ENCODE measurements at places on chromosomes 2 and 18. TPM values are rescaled to one million over a fixed set of nuclear protein-coding genes. Genes with fewer than 3 reads are reported as not detected.

Gene HAAO
- 4.6 TPM for total RNA-seq

Gene EFR3B
- total RNA-seq, result 0.33 TPM

Gene SPATA3
- total RNA-seq, result not detected

Gene CKAP2L
- 14.1 TPM for total RNA-seq

Gene DNER
- total RNA-seq, result 0.09 TPM

Gene RAB17
- total RNA-seq, result 0.33 TPM

Gene SLC23A3
- total RNA-seq, result 0.47 TPM

GRCh38 chr2:38568724-38569436 is 33.8 kb downstream of the HNRNPLL start:
- no peak for DNase-seq

DNA sequence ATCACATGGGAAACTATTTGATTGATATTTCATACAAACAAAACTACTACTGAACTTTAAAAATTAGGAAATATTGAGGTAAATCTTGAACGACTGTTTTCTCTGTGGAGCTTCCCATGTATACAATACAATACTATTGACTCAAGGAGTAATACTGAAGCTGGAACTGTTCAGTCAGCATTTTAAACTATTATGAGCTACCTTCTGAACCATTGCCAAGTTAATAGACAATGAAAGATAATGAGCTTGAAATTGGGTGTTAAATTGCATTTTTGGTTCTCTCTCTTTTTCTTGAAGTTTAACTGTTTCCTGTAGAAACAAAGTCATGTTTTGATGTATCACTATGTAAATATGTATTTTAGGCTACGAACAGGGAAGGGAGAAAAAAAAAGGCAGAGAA is 569.2 kb downstream of the ZEB2 start:
- DNase-seq, result no peak

DNA sequence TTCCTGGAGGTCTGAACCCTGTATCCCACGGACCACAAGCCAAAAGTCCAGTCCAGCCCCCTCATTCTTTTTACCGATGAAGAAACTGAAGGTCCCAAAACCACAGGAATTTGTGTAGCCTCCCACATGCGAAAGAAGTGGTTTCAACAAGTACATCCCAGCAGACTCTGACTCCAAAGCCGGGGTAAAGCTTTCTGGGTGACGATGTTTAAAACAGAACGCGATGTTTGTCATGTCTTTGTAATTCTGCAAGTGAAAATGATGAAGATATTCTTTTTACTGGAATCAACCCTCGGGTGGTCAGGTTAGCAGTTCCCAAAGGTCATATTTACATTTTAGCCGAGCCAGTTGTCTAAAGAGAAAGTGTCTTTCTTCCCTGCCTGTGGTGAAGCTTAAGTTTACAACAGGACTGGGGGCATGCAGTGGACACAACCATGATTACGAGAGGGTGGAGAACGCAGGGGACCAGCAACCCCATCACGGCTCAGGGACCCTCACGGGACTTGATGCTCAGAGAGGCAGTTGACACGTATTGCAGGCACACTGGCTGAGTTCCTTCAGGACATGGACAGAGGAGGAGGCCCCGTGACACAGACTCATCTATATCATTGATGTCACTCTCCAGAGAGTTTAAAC is 17.8 kb upstream of the TMEM131 start:
- DNase-seq, result no peak

DNA sequence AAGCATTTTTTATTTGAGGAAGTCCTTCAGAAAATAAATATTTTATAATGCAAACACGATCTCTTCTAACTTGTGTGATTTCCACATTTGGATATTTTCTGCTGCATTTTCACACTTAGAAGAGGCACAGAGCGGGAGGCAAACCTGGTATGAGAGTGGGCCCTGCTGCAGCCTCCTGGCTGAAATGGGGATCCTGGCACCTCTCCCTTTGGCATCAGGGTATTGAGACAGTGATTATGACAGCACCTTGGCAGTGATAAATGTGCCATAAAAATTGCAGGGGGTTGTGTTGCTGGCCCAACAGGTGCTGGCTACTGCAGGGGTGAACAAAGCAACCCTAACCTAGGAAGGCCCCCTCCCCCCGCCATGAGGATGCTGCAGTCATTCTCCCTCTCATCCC is 128.6 kb downstream of the TSN start:
- no peak for DNase-seq

DNA sequence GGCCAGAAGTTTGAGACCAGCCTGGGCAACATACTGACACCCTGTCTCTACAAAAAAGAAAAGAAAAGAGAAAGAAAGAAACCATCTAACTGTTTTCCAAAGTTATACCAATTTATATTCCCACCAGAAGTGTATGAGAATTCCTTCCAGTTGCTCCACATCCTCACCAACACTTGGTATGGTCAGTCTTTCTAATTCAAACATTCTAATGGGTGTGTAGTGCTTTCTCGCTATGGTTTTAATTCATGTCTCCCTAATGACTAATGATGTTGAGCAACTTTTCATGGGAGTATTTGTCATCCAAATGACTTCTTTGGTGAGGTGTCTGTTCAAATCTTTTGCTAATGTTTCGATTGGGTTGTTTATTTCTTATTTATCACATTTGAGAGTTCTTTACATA is 10.5 kb upstream of the B3GNT7 start:
- DNase-seq, result no peak

GRCh38 chr2:28394331-28394877 is 1.7 kb downstream of the FOSL2 start:
- DNase-seq, result no peak

- no peak for DNase-seq
Measured at GRCh38 chr2:143684551-143685320, 555.5 kb downstream of the ARHGAP15 start.

DNA sequence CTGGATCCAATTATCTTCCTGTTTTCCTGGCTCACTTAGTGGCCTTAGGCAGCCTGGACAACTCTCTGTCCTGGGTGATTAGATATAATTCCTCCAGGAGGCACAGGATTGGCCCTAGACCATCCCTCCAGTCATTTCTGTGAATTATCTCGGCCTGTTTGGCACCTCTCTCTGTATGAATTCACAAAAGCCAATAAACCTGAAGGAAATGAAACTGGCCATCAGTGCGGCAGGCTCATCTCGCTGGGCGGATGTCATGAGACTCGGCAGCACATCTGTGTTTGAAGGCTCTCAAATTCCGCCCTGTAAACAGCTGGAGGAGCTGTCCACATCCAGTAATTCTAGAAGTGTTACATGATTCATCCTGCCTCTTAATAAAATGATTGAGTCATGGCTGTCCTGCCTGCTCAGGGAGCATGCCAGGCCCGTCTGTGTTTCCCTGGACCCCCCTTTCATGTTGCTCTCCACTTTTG is 38.6 kb downstream of the ACOXL start:
- DNase-seq, result no peak

- DNase-seq, result no peak
Measured at GRCh38 chr2:144354953-144355352, 165.0 kb downstream of the ZEB2 start.

GRCh38 chr2:7430869-7431641 is 513.8 kb downstream of the RNF144A start:
- DNase-seq, result peak; percentile 66

DNA sequence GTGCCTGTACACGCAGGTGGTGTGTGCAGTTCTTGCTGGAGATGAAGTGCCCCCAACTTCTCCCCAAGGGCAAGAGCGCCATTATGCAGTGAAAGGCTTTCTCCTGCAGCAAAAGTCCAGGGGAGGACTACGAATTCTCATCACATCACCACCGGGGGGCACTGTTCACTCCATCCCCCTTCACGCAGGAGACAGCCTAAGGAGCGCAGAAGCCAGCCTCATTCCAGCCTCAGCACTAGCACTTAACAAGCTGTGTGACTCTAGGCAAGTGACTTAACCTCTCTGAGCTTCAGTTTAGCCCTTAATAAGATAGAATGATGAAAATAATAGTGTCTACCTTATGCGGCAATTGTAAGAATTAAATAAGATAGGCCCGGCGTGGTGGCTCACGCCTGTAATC is 32.3 kb downstream of the DNMT3A start:
- no peak for DNase-seq

DNA sequence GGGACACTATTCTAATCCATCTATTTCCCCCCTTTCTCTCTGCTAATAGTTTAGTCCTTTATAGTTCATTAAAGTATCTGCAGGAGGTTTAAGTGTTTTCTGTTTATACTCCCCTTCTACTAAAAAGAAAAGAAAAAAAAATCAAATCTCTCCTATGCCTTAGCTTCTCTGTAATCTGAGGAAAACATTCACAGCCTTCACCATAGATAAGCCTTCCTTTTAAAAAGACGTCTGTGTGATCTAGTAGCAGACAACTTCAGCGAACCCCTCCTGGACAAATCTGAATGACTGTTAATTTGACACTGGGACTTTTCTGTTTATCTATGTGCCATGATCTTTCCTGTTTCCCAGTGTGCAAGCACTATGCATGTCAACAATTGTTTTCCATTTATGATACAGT is 70.4 kb upstream of the CDH19 start:
- DNase-seq, result no peak

GRCh38 chr18:35050705-35051195 is 9.5 kb downstream of the MAPRE2 start:
- DNase-seq, result no peak

DNA sequence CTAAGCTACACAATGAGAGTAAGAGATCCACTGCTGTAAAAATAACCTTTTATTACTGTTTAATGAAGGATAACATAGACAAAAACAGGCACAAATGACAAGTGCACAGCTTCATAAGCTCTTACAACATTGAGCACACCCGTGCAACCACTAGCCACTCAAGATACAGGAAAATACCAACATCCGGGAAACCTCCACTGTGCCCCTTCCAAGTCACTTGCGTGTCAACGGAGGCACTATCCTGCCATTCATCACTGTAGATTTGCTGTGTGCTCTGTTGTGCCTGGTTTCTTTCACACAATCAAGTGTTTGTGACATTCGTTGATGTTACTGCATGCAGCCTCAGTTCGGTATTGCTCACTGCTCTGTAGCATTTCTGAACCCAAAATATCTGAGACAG is 292.9 kb upstream of the MYT1L start:
- no peak for DNase-seq

GRCh38 chr2:85754313-85755095 is 713 bp downstream of the ATOH8 start:
- DNase-seq, result peak; percentile 58

- no peak for DNase-seq
Measured at GRCh38 chr2:101148777-101149176, 2.4 kb downstream of the TBC1D8 start.

DNA sequence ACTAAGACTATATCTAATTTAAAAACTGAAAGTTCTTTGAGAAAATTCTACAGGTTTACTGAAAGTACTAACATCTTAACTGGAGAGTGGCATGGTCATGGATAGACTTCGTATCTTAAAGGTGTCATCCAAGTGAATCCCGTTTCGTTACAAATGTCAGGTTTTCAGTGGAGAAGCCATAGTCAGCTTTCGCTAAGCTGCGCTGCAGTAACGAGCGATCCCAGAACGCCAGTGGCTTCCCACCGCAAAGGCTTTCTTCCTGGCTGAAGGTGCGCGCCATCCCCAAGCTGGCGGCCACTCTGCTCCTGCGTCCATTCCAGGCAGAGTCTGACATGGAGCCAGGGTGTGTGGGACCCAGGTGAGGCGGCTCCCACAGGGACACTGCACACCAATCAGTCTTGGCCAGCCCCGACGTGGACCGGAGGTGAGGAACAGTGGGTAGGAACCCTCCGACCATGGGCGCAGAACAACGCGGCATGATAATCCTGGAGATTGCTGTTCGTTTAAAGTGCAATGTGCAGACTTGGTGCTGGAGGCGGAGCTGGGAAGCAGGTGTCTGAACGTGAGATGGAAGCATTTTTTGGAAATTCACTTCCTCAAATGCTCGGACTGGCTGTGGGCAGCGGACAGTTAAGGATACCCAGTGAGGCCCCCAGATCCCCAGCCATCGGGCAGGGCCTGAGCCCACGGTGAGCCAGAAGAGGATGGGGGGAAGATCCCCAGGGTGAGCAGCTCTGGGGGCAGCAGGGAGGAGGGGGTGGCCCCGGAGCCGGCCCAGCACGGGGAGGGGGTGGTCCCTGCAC is 27.8 kb upstream of the KCNG2 start:
- DNase-seq, result no peak

DNA sequence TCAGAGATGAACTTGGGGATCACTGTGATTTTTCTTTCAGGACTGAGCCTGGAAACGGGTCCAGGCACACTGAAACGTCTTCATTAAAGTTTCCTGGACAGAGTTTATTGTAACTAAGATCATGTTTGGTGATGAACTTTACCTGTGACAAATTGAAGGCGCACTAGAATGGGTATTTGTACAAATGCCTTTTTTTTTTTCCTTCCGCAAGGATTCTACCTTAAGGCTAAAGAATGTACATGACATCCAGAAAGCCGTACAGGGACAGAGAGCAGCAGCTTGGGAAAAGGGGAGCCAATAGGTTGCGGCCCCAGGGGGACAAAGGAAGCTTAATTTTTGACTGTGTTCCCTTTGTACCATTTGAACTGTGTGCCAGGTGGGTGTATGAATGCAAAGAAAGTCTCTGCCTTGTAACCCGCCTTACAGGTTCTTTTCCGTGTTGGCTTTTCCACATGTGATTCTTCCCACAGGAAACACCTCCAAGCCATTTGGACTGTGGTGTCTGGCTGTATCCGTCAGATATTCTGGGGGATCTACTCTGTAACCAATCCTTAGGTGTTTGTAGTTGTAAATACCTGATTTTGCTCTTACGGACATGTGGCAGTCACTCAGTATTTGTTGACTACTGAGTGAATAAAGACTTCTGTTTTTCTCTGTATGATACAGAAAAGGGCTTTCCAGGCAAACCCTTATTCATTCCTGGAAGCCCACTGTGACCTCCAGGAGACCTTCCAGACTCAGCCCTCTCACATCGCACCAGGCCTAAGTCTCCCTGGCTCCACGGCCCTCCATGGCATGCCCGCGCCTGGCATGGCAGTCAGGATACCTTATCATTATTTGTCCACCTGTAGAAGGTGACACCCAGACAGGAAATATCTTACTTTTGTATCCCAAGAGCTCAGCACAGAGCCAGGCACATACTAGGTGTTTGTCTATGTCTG is 1.1 kb downstream of the LRRFIP1 start:
- no peak for DNase-seq

DNA sequence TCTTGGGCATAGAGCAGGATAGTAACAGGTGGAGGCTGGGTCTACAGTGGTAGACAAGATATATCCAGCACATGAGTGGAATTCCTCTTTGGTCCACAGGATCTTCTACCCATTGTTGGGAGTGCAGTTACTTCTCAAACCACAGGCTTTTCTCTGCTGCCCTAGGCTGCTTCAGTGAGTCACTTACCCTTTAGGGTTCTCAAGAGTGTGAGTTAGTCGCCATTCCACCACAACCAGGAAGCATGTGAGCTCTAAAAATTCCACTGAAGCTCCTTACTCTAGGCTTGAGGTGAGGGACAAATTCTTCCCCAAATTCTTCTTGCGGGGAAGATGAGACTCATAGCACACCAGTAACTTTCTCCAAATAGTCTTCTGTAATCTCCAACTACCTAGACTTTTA is 189.4 kb downstream of the PLCL1 start:
- no peak for DNase-seq

DNA sequence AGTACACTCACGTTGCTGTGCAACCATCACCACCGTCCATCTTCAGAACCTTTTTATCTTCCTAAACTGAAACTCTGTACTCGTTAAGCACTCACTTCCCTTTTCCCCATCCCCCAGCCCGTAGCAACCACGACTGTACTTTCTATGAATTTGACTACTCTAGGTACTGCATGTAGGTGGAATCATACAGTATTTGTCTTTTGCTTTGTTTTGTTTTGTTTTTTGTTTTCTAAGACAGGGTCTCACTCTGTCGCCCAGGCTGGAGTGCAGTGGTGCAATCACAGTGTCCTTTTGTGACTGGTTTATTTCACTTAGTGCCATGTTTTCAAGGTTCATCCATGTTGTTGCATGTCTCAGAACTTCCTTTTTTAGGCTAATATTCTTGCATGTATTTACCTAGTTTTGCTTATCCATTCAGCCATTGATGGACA is 7.0 kb upstream of the TYMS start:
- peak; percentile 49 for DNase-seq

- no peak for DNase-seq
Measured at GRCh38 chr18:34990597-34990996, 50.6 kb upstream of the MAPRE2 start.

Measured in thymus (tissue), 14 donors.